NCI-H345 (cell line): ENCODE measurements at places on chromosomes 13 and 19.

- no peak for DNase-seq
Observed at GRCh38 chr19:35905178-35905727, 2.8 kb downstream of the TYROBP start.

DNA sequence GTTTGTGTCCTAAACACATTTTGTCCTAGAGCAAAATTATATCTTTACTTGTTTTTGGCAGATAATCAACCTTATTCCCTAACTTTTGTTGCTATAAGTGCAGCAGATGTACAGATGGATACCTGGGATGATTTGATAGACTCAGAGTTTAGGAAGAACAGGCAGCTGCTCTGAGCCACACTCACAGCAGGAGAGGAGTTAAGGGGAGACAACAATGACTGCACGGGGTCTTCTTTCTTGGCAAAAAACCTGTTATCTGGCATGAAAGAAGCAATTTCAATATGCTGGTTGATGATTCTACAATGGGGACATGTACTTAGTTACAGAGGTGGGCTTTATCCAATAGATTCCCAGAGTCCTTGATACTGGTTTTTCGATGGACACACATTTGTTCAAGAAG is 258.9 kb upstream of the PCDH9 start:
- peak; percentile 8 for DNase-seq

GRCh38 chr13:95226050-95226449 is 75.2 kb downstream of the ABCC4 start:
- no peak for DNase-seq

GRCh38 chr13:43003010-43003409 is 11.0 kb upstream of the EPSTI1 start:
- no peak for DNase-seq

DNA sequence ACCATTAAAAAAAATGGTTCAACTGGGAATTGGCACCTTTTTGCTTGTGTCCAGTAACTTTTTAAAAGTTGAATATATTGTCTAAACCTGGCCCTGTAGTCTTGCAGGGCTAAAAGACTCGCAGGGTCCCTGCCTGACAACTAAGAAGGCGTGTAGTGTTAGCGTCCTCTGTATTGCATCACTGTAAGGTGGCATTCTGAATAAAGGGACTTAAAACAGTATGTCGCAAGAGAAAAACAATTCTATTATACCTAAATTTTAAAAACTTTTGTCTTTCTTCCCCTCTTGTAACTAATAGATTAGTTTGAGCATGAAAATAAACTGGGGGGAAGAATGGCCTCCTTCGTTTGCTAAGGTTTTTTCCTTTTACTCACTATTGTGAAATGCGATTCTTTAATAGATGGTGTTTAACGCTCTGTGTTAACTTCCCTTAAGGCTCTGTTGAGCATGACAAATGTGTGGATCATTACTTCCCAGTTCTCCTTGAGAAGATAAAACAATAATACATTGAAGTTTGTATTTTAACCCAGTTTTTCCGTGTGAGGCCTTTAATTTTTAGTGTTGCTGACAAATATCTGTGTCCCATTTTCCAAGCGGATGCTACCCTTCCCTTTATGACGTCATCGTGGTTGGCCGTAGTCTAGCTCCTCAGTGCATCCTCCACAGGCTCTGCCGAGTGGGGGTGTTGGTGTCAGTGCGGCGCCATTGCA is 134.6 kb downstream of the KATNAL1 start:
- DNase-seq, result no peak

- peak; percentile 33 for DNase-seq
Observed at GRCh38 chr19:33580026-33580644, 41.6 kb upstream of the CHST8 start.

DNA sequence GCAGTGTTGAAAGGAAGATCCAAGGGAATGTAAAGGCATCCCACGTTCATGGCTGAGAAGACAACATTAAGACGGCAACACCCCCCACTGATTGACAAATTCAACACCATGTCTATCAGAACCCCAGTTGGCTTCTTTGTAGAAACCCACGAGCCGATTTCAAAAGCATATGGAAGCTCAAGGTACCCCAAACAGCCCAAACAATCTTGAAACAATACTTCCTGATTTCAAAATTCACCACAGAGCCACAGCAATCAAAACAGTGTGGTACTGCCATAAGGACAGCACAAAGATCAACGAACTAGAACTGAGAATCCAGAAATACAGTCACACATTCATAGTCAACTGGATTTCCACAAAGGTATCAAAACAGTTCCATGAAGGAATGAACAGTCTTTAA is 6.2 kb downstream of the MIER2 start:
- no peak for DNase-seq

GRCh38 chr19:3768015-3768747 is 3.8 kb downstream of the RAX2 start:
- DNase-seq, result no peak

DNA sequence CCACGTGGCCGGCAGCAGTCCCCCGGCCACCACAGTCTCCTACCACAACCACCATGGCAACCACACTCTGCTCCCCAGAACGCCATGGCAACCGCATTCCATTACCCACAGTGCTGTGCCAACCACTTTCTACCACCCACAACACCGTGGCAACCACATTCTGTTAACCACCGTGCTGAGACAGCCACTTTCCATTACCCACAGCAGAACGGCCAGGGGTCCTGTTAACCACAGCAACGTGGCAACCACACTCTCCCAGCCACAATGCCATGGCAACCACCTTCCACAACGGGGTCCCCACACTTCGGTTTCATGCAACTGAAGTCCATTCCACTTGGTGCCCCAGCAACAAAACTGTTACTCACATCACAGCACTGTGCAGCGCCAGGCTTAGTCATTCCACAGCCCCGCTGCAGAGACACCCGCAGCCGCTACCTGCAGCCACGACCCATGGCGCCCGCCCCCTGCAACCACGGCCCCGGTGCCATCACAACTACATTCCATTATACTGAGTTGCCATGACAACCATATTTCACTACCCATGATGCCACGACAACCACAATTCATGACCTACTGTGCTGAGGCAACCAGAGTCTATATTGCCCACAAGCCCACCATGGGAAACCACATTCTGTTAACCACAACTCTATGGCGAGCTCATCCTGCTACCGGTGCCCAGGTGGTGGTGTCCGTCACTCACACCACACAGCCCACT is 10.0 kb downstream of the DPF1 start:
- no peak for DNase-seq

GRCh38 chr19:33661336-33661735 is 39.6 kb downstream of the CHST8 start:
- DNase-seq, result no peak

DNA sequence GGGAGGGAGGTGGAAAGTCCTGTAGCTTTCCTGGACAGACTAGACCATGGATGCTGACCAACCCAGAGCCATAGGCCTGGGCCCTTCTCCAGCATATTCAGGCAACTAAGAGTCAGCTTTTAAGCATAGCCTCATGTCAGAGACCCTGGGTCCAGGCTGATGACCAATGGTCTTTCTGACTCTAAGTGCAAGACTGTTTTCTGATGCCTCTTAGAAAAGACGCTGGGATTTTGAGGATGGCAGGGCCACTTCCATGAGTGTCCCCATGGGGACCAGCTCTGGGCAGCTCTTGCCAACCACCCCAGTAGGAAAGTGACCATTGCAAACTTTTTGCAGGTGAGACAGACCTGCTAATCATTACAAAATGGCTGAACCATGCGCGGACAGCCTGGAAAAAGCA is 135.6 kb upstream of the KL start:
- DNase-seq, result no peak

- DNase-seq, result no peak
Observed at GRCh38 chr13:27833206-27833605, 40.9 kb downstream of the GSX1 start.

GRCh38 chr19:46546194-46546896 is 50.7 kb upstream of the PNMA8B start:
- peak; percentile 13 for DNase-seq

- DNase-seq, result no peak
Observed at GRCh38 chr19:37594982-37595382, 306 bp downstream of the ZNF540 start.

GRCh38 chr13:111346101-111346680 is 25.7 kb downstream of the TEX29 start:
- no peak for DNase-seq

GRCh38 chr19:35718345-35719041 is 690 bp downstream of the KMT2B start:
- DNase-seq, result peak; percentile 49

DNA sequence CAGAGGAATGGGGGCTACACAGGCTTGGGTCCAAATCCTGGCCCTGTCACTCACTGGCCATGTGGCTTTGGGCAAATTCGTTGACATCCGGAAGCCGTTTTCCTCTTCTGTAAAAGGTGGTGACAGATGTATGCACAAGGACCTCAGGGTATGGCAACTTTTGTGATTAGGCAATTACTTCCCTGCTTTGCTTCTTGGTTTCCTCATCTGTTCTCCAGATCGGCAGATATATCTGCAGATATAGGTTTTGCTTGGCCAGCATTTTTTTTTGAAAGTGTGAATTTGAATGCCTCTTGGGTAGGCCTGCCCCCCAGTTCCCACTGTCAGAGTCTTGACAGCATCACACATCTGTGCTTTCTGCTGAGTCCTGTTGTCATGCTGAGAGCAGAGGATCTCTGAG is 17.7 kb downstream of the TMEM272 start:
- DNase-seq, result no peak

- no peak for DNase-seq
Observed at GRCh38 chr19:43337737-43338136, 15.7 kb upstream of the CD177 start.

DNA sequence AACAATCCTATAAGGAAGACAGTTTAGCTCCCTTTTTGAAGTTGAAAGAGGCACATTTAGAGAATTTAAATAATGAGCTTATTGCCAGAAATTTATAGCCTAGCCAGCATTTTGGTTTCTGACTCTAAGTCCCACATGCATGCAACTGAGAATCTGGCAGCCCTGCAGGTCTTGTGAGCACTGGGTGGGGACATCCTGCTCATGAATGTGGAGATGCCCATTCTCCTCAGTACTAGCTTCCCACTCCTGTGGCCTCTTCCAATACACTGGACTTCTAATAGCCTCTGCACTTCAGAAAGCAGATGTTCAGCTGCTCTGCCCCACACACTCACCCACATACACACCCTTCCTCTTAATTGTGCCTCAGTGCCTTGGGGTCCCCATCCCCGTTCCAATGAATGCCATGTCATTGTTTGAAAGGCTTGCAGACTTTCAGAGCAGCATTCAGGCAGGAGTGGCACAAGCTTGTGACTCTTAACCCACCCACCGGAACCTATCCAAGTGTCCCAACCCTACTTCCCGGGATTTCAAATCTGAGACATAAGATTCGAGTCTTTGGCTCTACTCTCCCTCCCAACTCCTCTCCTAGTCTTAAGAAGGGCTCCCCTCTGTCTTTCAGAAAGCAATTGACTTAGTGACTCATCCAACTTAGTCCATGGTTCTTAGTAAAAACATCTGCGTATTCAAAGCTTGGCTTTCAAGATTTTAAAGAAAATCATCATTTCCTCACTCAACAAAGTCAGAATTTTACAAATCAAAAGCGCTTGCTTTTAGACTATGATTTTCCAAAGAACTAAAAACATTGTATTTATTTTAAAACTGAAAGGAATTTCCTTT is 80.0 kb upstream of the FREM2 start:
- DNase-seq, result no peak

DNA sequence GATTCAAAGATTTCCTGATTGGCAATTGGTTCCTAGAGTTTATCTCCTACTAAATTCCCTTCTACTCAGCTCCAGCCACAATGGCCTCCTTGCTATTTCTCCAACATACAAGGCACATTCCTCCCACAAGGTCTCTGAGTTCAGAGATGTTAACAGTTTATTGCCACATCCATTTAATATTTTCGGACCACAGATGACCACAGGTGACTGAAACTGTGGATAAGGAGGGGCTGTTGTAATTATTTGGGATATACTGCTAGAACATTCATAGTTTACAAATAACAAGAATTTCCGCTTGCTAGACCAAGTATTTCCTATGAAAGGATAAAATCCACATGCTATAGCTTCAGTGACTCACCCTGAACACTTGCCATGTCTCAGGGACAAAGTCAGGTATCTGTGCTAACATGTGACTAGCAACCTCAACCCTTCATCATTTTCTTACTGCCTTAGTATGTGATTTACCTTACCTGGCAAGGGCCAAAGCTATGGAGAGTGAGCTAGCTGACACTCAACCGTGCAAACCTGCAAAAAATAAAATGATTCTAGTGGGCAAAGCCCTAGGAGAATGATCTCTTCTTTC is 117.7 kb downstream of the TBC1D4 start:
- no peak for DNase-seq

DNA sequence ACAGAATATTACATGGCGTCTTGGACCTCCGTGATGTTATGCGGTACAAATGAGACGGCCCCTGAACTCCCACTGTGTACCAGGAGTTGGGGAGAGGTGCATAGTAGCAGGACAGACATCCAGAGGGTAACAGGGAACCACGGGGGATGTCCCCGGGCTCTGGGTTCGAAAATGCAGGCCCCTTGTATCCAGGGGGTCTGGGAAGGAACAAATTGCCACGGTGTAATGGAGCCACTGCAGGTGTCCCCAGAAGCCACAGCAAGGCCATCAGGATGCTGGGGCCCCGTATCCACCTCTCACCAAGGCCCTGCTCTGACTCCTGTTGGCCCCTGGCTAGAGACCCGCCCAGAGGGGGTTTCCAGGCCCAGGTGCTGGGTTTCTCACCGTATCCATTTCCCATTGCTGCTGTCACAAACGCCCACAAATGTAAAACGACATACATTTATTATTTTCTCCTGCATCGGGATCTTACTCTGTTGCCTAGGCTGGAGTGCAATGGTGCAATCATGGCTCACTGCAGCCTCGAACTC is 77.8 kb downstream of the INSR start:
- DNase-seq, result no peak

DNA sequence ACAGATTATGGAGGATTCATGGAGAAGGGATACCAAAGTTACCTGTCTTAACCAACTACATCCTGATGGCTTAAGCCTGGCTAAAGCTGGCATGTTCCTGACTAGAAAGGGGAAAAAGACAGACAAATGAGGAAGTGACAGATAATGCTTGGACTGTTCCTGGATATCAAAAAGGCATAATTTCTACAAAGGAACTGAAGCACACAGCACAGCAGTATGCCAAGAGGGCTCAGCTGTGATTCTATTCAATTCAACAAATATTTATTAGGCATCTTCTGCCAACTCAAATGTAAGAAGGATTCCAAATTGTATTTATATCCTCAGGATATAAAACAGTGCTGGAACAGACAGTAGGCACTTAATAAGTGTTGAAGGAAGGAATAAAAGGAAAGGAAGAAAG is 59.5 kb downstream of the KLF12 start:
- no peak for DNase-seq

GRCh38 chr19:38452430-38453366 is 19.2 kb downstream of the RYR1 start:
- DNase-seq, result no peak

GRCh38 chr13:26836626-26837025 is 76.0 kb upstream of the GPR12 start:
- no peak for DNase-seq

DNA sequence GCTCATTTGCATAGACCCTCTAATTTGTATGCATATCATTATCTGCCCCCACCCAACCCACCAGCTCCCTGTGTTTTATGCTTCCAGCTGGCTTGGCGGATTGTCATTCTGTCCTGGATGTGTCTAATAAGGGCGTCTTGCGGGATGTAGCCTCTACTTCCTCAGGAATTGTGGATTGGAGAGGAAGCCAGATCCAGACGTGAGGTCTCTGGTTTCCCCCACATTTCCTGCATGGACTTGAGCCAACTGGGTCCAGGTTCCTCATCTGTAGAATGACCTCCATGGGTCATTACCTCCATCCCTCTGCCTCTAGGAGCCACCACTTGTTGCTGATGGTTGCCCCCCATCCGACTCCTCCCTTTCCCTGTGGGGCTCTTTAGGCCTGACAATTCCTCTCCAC is 7.3 kb downstream of the TNFSF14 start:
- DNase-seq, result no peak

- no peak for DNase-seq
Observed at GRCh38 chr19:49168421-49168820, 10.8 kb downstream of the TRPM4 start.
